ENCODE measurements at places on chromosomes 5 and 9.
A peak's percentile ranks its signal among the peaks of the same experiment; 100 is the strongest.

GRCh38 chr5:14816999-14817761 lies 54.4 kb downstream of the ANKH start:
- peak; percentile 53 for DNase-seq

- no peak for DNase-seq
Measured at GRCh38 chr9:93645149-93645889, 68.9 kb downstream of the PHF2 start.

DNA sequence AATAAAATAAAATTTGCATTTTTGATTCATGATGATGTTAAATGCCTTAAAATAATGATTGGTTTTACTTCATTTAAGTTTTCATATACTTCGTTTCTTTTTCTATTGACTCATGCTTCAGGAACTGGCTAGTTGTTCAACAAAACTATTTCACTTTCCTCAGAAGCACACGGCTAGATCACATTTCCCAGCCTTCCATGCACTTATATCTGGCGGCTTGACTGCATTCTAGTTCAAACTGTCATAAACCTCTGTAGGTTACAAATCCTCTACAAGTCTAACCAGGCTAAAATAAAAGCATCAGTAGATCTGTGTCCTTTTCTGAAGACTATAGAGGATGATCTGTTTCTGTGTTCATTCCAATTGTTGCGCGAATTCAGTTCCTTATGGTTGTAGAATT lies 46.3 kb upstream of the CNTLN start:
- DNase-seq = no peak

DNA sequence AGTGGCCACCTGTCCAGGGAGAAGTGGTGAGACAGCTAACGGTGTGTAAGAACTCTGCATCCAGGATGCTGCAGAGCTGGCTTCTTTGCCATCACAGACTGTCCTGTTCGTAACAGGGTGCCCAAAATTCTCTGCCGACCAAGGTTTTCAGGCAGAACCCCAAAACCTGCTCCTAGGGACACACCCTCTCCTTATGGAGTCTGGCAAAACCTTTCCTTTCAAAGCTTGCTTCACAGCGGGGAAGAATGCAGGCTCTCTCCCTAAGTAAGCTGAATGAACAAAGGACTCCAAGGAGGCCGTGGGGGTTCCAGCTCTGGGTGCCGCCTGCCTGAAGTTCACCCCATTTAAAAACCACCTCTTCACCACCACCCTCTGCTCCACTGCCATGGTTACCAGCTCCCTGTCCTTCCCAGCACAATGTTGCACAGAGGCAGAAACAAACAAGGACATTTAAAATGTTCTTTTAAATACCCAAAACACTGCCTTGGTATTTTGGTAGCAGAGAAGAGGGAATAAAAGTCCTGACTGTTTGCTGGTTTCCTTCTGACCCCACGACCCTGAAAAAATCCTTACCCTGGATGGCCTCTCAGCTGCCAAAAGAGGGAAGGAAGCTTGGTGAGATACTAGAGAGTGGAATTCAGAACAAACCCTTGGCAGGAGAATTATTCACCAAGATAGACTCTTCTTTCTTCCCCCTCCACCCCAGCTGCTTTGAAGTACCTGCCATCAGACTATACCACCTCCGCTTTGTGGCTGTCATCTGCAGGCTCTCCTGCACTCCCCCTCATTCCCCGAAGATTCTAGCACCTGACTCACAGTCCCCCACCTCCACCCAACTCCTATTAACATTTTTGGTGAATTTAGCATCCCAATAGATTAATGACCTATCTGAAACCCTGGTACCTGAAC lies 7.1 kb upstream of the KLF9 start:
- DNase-seq = no peak

DNA sequence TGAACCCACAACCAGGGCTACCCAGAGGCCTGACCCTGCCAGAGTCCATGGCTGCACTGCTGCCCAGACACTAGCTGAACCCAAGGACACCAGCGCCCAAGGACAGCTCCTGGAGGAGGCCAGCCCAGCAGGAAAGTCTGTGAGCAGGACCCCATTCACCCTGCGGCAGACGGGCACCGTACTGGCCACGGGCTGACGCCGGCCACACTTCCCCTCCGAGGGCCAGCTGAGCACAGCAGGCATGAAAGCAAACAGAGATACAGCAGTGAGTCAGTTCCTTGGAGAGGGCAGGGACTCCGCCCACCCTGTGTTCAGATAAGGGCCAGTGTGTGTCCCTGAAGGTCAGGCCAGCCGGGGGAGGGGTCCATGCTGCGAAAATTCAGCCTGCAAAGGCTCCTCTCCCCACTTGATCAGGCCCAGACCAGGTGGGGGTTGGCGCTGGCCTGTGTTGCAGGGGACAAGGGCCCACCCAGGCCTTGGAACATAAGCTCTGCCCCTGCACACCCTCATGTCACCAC lies 3.2 kb downstream of the RNF208 start:
- DNase-seq = no peak

GRCh38 chr5:72272398-72272797 lies 47.6 kb downstream of the MRPS27 start:
- no peak for DNase-seq

GRCh38 chr9:34291423-34291822 lies 37.6 kb downstream of the KIF24 start:
- no peak for DNase-seq

DNA sequence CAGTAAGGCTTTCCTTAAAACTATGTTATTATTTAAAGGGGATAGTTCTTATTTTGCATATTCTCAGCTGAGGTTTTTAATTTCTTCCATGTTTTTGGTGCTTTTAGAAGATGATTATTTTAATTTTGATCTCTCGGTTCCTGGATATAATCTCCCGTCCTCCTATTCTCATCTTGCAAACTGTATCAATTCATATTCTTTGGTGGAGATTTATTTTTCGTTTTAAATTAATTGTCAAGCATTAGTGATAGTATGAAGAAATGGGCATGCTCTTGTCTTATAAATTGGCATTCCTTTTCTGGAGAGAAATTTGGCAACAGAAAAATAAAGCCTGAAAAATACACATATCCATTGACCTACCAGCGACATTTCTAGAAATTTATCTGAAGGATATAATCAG lies 15.5 kb upstream of the GNAQ start:
- no peak for DNase-seq

GRCh38 chr5:143515829-143516228 lies 112.3 kb upstream of the NR3C1 start:
- no peak for DNase-seq

DNA sequence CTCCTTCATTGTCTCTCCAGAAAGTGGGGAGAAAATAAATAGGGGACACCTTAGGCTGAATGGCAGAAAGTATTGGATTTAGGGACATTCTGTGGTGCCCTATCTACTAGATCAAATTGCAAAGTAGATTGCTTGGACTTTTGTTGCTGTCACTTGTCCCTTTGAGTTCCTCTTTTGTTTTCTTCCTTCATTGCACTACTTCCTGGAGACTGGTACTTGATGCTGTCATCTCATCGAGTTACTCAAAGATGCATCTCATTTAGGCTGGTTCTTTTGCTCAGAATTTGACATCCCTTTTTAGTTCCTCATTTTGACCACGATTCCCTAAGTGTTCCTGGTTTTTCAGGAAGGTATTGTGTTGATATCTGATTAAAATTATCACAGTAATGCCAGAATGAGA lies 137.6 kb downstream of the ADGRV1 start:
- DNase-seq = no peak

GRCh38 chr5:72206994-72207393 lies 99.7 kb downstream of the MAP1B start:
- no peak for DNase-seq

DNA sequence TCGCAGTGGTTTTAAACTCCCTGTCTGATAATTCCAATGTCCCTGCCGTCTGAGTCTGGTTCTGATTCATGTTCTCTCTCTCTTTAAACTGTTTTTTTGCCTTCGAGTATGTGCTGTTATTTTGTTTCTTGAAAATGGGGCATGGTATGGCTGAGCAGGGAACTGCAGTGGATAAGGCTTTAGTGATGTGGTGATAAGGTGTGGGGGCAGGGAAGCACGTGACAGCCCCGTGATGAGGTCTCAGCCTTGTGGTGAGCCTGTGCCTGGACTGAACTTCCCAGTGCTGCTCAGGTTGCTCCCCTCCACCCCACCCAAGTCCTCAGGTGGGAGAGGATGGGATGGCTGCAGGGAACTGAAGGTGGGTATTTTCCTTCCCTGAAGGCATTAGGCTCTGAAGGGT lies 5.5 kb upstream of the ZNF354B start:
- DNase-seq = no peak

DNA sequence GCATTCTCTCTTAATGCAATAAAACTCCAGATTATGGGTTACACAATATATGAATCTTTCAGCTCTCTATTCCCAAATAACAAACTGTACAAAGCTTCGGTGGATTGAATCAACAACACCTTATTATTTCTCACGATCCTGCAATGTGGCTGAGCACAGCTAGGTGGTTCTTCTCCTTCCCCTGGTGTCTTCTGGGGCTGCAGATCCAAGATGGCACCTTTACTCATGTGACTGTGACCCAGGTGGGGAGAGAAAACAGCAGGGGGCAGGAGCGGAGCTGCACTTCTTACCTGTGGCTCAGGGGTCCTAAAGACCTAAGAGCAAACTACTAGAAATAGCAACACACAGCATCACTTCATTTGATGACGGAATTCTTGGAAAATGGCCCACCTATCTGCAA lies 233.1 kb downstream of the IRX1 start:
- DNase-seq = no peak

DNA sequence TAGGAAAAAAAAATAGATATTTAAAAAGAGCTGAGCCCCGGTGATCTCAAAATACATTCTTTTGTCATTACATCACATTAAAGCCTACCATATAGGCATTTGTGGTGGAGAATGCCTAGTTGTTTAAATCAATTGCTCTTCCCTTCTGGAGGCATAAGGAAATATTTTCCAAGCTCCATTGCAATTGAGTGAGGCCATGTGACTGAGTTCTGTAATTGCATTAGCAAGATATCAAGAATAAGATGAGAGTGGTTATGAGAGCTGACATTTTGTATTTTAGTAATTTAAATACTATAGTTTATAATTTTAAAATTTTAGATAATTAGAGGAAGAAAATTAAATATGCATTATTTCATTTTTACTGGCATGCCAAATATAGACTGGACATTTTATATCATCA lies 1195.9 kb downstream of the DTWD2 start:
- DNase-seq = peak; percentile 2

DNA sequence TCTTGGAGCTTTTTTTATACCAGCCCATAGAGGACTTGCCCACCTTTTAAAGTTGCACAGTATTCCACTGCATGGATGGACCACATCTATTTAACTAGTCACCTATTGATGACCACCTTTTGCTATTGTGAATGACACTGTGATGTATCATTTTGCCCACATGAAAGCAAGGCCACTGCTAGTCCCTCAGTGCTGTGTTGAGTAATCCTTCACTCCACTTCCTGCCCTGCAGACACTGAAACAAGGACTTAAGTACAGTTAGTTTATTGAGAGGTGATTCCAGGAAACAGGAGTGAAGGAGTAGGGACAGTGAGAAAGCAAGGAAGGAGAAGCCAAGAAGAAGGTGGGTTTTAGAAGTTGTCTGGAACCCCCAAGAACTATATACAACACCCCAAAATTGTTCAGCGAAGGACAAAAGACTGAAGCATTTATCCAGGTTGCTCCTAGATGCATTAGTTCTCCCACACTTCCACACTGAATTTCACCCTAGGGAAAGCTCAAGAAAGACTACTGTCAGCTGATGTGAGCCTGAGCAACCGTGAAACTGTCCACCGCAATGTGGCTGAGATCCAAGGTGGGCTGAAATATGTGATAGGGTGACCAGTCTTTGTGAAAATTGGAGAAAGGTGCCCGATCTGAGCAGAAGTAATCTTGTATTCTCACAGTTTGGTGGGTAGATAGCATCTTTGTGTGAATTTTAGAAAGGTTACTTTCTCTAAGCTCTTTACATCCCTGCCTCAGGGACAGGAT lies 45.2 kb upstream of the ANKRD31 start:
- no peak for DNase-seq

- no peak for DNase-seq
Measured at GRCh38 chr5:132839426-132840301, 9.2 kb upstream of the SHROOM1 start.

DNA sequence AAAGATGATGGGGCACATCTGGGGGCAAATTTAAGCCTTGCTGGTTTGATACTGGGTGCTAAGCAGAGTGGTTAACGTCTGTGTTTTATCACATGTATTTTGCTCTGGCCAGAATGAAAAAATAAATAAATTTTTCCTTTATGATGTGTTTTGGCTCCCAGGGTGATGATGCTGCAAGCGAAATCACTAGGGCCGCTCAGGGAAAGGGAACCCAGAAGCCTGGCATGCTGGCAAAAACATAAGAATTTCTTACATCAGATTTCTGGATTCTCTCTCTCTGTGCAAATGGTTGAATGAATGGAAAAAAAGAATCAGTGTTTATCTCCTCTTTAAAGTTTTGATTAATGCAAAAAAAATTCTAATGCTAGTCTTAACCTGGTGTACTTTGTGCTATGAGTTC lies 1975.2 kb upstream of the C9orf72 start:
- no peak for DNase-seq

DNA sequence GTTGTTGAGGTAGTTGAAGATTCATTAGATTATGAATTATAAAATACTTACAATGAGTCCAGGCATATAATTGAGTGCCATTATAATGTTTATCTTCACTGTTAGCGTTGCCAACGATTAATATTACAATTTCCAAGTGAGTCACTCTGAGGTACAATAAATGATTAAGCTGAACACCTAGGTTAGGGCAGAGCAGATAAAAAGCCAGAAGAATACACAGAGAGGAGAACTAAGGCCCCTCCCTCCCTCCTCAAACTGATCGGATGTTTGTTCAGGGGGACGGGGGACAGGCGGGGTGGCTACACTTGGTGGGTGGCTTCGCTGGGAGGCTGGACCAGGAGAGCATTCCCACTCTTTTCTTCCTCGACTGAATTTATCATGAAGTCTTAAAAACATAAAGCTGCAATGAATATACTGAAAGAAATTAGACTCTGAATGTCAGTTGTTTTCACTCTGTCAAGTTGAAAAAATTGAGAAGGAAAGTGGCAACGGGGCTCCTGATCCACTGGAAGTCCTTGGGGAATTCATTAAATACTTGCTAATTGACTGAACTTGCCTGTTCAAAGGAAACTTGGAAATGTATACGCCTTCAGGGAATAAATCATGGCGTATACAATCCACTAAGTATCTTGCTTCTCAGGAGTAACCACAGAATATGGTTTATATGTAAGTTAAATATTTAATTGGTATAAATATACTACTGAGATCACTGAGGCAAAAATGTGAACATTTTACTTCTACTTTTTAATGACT lies 198.1 kb downstream of the TSSK1B start:
- DNase-seq = no peak

DNA sequence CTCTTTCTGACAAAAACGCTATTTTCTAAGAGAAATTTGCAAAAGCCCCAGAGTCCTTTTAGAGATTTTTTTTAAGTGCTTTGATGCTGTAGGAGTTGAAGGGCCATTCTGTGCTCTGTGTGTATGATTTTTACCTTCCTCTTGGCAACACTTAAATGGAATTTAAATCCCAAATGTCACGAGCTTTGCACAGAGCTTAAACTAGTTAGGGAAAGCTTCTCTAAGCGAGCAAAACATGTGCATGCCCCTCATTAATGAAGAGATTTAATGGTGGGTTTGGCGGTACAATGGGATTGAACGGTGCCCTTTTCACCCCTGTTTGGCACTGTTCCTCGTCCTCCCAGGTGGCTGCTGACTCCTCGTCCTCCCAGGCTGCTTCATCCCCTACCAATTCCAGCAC lies 220.7 kb downstream of the DRD1 start:
- no peak for DNase-seq

GRCh38 chr5:148333262-148333849 lies 2.0 kb upstream of the SPINK9 start:
- DNase-seq = no peak

- DNase-seq = no peak
Measured at GRCh38 chr5:135593886-135594285, 15.1 kb upstream of the CXCL14 start.
